ENCODE measurements at places on chromosomes 2 and 18.

DNA sequence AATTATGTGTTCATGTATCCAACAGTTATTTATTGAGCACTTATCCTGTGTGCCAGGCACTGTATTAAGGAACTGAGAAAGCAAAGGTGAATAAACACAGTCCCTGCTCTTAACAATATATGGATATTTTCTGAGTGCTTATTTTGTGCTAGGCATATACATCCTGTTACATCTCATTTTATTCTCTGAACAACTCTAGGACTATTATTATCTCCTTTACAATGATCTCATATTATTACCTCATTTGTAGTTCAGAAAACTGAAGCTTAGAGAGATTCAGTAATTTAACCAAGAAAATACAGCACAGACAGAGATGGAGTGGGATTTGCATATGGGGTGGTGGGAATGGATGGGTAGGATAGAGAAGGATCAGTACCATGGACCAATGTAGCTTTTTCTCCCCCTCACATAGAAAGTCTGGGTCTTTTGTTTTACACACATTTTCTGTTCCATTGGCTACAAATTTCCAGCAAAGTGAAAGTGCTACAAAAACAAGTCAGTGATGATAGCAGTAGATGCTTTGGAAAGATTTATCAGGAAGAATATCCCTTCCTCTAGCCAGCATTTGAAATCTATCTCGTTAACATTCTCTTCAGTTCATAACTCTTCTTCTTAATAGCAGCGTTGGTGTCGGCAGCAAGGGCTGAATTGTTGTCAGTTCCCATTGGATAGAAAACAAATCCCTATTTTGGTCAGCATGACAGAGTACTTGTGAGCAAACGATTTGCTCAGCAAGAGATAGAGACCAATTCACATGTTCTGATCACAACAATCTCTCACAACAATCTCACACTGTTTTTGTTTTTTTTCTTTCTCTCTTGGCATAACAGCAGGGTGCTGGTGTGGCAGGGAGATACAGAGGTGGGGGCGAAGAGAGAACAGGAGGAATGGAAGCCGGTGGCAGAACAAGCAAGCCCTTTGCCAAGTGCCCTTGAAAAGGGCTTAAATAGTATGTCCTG, 102.2 kb upstream of the KCTD1 start:
- DNase-seq = no peak

DNA sequence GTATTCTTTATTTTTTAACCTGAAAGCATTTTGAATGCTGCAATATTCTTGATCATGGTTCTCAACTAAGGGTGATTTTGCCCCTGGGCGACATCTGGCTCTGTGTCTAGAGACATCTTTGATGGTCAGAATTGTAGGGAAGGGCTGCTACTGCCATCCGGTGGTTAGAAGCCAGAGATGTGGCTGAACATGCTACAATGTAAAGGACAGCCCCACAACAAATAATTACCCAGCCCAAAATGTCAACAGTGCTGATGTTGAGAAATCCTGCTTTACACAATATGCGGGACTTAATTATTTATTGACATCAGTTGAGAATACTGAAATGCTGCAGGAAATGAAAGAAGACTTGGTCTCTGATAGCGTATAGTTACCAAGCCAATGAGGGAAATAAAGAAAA, 37.5 kb upstream of the SERPINB2 start:
- no peak for DNase-seq

GRCh38 chr2:72998724-72999123, 72.8 kb downstream of the SFXN5 start:
- no peak for DNase-seq

DNA sequence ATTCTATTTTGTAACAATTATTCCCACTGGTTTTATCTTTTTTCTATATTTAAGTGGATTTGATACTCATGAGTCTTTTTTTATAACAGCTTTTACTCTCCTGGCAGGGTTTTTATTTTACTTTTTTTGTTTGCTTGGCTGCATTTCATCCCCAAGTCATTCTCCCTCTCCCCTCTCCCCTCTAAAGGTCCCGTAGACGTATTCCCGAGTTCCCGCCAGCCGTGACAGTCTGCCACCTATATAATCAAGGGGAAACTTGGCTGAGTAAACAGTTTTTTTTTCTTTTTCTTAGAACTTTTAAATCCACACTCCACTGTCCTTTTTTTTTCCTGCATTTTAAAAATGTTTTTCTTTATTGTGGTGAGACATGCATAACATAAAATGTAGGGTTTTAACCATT, 433.1 kb upstream of the HS6ST1 start:
- no peak for DNase-seq

DNA sequence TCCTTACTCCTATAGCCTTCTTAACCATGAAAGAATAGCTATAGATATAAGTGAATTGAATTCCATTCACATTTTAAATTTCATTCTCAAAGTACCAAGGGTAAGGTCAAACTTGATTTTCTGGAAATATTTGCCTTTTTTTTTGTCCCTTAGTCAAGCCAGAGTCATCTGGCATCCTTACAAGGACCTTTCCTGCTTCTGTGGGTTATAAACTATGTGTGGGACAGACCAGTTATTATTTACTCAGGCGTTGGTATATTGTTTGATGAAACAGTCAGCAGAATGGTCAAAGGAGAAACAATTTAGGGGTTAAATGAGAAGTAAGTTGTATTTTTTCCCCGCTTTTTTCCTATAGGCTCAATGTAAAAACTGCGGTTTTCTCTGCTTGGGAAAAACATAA, 1103.2 kb upstream of the ZEB2 start:
- no peak for DNase-seq

- no peak for DNase-seq
Measured at GRCh38 chr2:231210782-231211181, 12.4 kb downstream of the ARMC9 start.

GRCh38 chr2:141055531-141055930, 1075.3 kb downstream of the LRP1B start:
- DNase-seq = no peak

- DNase-seq = no peak
Measured at GRCh38 chr2:160022162-160022561, 40.3 kb downstream of the PLA2R1 start.

GRCh38 chr18:63316612-63317555, 2.7 kb downstream of the BCL2 start:
- no peak for DNase-seq

- no peak for DNase-seq
Measured at GRCh38 chr2:60806988-60807681, 51.1 kb downstream of the PAPOLG start.

DNA sequence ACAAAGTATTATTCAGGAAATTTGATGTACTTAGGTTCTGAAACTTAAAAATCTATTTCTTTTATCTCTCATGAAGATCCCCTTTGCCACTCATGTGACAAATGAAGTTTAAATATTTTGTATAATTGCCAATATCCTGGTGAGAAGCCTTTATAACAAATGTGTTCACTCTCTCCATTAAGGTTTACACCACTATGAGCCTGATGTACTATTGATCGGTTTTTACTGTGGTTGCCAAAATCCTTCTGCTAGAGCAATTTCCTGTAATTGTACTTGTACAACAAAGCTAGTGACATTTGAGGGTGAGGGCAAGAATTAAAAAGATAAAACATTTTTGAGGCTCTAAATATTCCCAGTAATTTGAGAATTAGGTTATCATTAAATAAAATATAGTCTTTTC, 222.3 kb upstream of the CDH19 start:
- DNase-seq = no peak

DNA sequence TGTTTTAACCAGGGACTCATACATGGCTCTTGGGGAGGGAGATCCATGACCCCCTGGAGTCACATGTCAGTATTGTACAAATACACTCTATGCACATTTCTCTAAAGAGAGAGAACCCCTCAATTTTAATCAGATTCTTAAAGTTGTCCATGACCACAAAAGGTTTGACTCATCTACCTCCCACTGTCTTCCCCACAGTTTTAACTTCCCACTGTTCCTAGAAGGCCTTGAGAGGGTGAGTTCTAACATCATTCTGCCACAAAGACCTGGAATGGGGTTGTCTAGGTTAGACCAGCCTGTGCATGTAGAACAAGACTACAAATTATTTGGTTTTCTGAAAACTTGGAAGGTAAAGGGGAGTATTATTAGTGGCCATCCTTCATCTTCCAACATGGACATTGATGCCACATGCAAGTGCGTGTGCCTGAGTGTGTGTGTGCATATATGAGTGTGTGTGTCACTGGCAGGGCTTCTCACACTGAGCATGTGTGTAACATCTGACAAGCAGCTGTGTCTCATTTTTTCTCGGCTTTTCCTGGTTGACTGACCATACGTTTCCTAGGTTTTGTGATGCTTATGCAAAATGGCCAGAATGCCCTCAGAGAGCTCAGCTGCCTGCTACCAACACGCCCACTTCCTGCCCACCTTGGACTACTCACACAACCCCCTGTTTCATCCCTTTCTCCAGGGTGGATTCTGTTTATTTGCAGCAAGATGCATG, 94.6 kb upstream of the LGALSL start:
- no peak for DNase-seq

GRCh38 chr18:72543357-72544055, 636 bp downstream of the CBLN2 start:
- no peak for DNase-seq

DNA sequence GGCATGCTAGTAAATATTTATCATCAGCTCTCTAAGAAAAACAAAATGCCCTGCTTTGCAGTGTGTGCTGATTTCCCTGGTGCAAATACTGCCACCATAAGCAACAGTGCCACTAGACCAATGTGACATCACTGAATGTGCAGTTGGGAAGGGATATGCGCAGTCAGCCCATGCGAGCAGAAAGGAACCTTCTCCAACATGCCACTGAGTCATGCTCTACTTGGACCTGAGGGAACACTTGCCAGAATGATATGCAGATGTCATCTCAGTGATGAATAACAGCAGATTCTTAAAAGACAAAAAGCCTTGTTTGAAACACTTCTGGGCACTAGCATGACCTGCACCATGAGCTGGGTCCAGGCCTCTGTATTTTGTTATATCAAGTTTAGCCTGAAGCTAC, 55.3 kb upstream of the REL start:
- no peak for DNase-seq

- no peak for DNase-seq
Measured at GRCh38 chr2:133486771-133487191, 81.5 kb downstream of the NCKAP5 start.

DNA sequence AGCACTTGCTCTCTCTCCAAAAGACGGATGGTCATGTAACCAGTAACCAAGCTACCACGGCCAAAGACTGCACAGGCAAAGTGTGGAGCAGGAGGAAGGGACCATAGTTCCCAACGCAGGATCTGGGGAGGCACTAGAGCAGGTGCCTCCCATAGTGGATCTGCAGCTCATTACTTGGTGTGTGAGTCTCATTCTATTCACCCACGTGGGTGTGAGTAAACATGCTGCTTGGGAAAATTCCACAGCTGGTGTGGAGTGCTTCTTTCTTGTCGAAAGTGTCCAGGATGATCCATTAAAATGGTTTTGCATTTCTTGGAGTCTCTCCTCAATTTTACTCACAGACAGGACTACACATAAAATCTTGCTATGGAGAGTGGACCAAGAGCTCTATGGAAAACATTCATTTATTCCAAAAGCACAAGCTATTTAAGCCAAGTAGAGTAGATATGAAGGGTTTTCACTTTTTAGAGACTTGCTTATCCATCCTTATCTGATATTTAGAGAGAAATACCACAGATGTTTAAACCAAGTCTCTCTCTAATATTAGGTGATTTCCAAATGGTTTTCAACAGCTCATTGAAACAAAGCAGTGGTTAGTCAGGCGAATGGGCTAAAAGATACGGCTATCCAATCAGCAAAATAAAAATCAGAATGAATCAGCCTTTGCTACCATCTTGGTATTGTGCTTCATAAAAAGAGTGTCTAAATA, 104.3 kb upstream of the CCDC195 start:
- no peak for DNase-seq

- no peak for DNase-seq
Measured at GRCh38 chr2:146784602-146785001, 1060.2 kb upstream of the ACVR2A start.

DNA sequence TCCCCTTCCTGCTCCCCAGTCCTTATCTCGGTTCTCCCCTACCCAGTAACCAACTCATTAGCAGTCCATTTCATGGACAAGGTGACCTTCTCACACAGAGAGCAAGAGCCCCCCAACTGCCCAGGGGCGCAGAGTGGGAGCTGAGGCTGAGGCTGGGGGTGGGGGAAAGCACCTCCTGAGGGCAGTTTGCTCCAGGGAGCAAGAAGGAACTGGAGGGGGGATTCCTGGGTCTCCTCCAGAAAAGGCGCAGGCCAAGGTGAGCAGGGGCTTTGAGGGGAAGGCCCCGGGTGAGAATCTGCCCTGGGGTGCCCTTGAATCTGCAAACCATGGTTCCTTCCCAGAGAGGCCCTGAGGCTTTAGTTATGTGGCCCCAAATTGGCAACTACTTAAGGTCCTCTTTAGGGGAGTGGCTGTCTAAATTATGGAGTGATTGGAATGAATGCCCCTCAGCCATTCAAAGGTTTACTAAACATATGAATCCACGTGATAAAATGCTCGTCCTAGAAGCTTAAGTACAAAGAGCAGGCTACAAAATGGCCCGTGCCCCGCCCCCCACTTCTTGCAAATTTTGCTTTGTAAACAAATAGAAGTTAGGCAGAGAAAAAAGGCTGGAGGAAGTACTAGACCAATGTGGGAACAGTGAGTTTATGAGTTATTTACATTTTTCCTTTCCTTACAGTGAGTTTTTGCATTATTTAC, 123.5 kb upstream of the HS6ST1 start:
- DNase-seq = no peak

GRCh38 chr2:176479961-176480360, 210.7 kb downstream of the MTX2 start:
- no peak for DNase-seq

DNA sequence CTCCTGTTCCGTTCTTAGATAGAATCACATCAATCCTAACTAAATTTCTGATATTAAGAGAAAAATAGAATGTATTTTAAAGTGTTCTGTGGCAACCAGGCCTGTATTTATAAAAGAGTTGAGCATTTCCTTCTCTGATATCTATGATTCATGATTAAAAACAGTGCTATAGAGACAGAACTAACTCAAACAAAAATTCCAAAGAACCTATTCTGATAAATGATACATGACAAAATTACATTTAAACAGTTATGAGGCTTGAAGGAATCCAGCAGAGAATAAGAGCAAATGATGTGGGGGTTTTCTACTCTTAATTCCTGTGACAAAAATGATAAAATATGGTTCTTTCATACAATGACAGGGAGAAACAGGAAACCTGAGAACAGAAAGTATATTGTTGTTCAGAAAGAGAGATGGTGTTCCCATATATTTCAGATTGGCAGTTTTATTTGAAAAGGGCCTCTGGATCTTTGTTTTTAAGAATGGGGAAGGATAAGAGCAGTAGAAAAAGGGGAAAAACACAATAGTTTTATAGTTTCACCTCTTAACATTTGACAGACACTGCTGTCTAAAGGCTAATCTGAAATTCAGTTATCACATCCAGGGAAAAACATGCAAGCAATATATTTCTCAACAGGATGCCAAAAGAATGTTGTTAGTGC, 944.3 kb downstream of the LRP1B start:
- DNase-seq = no peak

GRCh38 chr2:232292395-232293154, 86.0 kb upstream of the ALPP start:
- no peak for DNase-seq

- DNase-seq = no peak
Measured at GRCh38 chr2:207869784-207870778, 100.4 kb upstream of the FZD5 start.

GRCh38 chr2:208373460-208374089, 33.0 kb upstream of the PTH2R start:
- DNase-seq = peak; percentile 14

GRCh38 chr18:52175406-52175805, 164.6 kb upstream of the DCC start:
- DNase-seq = no peak

- no peak for DNase-seq
Measured at GRCh38 chr2:102622646-102623045, 3.3 kb downstream of the SLC9A2 start.

Measured in effector memory CD4-positive, alpha-beta T cell (primary cell).